ENCODE measurements at places on chromosomes 11 and 22.

DNA sequence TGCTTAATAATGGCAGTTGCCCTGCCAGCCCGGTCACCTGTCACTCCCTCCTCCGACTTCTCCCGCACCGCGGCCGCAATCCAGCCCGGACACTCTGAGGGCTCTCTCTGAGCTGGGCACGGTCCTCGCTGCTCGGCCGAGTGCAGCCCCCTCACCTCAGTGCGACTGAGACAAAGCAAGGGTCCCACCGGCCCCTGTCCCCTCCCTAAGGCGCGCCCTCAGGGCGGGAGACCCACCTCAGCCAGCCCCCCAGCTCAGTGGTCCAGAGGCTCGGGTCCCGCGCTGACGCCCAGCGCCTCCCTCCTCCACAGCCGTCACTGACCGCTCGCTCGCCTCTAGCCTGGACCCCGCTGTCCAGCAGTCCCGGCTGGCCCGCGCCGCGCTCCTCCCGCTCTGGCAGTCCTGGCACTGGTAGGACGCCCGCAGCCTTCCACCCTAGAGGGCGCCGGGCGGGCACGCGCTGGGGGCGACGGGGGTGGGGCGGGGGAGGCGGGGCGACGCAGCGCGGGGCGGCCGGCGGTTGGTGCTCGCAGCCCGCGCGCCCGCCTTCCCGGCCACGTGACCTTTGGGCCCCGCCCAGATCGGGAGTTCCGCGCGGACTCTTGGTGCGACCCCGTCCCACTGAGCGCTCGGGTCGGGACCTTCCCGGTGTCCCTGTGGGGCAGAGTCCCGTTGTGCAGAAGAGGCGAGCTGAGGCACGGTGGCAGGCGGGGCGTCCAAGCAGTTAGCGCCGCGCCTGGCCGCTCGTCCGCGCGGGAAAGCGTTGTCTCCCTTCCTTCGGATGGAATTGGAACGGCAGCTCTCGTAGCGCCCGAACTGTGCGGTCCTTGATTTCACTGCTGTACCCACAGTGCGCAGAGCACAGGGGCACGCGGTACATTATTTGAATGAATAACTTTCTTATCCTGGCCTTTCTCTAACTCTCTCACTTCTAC, 7.8 kb upstream of the L3MBTL2 start:
- DNase-seq: peak; percentile 61

DNA sequence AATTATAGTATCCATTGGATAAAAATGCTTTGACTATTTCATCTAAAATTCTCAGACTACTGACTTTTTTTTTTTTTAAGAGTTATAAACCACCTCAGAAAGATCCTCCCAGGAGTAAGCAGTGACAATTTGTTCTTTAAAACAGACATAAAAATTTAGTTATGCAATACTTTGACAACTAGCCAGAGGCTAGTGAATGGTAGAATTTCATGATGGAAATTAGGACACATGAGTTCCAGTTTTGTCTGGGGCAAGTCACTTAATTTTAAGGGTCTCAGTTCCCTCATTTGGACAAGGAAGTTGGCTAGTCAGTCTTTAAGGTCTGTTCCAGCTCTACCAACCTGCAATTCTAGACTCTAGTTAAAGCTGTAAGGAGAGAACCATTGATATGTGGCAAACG, 2.9 kb downstream of the IL18 start:
- no peak for DNase-seq

GRCh38 chr11:117823294-117823945, 1.1 kb downstream of the FXYD2 start:
- DNase-seq: no peak

DNA sequence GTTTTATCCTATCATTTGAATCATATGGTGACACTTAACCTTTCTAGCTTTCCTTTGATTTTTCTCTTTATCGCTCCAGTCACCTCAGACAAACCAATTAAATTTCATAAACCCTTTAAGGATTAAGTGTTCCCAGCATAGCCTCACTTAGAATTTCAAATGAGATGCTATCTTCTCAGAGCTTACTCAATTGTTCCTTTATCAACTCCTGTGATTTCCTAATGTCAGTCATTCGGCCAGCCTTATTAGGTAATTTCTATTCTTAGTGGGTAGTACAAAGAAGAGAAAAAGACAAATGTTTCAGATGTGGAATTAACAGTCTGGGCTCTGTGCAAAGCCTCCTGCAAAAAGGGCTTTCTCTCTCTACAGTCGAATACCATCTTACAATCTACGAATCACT, 77.1 kb upstream of the CCDC90B start:
- no peak for DNase-seq

DNA sequence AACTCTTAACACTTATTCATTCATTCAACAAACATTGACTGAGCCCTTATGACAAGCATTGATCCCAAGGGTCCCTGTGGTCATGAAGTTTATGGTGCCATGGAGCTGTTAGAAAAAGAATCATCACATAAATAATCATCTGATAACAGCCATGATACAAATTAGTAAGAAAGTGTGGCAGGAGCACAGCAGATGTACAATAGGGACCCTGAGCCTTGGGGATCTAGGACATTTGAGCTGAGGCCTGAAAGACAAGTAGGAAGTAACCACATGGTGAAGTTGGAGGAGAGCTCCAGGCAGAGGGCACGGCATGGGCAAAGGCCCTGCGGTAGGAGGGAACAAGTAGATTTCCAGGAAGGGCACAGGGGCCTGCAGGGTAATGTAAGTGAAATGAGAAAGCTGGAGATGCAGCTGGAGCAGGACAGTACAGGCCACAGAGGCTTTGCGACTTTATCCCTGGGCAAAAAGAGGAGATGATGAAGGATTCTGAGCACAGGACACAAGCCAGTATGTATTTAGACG, 6.8 kb upstream of the TCF20 start:
- no peak for DNase-seq
